ENCODE measurements at places on chromosomes 1 and 21. TPM values are rescaled to one million over a fixed set of nuclear protein-coding genes. Genes with fewer than 3 reads are reported as not detected.

Gene TMEM52
- total RNA-seq: not detected

Gene ZBTB8A
- total RNA-seq: 7.6 TPM

Gene PBX1
- total RNA-seq: 125 TPM

Gene C1orf167
- total RNA-seq: 3.6 TPM

Gene LCE1E
- total RNA-seq: not detected

Gene TTC39A
- 3.6 TPM for total RNA-seq

Gene KLHDC7A
- total RNA-seq: not detected
